Dermis microvascular lymphatic vessel endothelial cell (primary cell): ENCODE measurements at places on chromosomes 5 and 9.

DNA sequence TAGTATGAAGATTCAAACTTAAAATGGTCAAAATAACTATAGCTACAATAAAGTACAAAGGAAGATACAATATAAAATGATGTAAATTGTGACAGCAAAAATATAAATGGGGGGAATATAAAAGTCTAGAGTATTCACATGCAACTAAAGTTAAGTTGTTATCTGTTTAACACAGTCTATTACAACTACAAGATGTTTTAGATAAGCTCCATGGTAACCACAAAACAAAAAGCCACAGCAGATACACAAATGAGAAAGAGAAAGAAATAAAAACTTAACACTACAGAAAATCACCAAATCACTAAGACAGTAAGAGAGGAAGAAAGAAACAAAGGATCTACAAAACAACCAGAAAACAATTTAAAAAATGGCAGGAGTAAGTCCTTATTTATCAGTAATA, 17.0 kb upstream of the SH3TC2 start:
- DNase-seq: no peak

DNA sequence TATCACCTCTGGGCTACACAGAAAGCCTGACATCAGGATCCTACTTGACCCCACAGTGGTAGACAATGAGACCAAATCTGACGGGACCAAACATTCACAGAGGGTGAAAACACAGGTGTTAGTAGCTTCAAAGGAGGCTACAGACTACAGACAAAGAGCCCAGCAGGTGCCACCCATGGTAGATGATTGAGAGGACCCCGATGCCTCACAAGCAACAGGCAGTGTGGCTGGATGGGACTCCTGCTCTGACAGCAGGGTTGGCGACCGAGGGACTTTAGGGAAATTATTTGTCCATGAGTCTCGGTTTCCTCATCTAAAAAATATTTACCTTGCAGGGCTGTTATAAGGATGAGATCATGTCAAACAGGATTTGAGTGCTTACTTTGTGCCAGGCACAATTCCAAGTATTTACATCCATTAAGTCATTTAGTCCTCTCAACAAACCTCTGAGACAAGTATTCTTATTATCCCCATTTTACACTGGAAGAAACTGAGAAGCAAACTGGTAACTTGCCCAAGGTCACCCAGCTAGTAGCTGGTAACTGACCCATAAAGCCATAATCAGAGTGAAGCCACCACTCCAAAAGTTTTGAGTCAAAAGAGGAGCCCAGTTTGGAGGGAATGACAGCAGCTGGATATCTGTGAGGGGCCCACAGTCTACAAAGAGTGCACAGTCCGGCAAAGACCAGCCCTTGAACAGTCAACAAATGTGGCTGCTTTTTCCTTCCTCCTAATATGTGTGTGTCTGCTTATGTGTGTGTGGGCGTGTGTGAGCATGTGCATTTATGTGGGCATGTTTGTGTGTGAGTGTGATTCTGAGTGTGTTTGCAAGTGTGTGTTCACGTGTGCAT, 502.0 kb downstream of the BNC2 start:
- no peak for DNase-seq

DNA sequence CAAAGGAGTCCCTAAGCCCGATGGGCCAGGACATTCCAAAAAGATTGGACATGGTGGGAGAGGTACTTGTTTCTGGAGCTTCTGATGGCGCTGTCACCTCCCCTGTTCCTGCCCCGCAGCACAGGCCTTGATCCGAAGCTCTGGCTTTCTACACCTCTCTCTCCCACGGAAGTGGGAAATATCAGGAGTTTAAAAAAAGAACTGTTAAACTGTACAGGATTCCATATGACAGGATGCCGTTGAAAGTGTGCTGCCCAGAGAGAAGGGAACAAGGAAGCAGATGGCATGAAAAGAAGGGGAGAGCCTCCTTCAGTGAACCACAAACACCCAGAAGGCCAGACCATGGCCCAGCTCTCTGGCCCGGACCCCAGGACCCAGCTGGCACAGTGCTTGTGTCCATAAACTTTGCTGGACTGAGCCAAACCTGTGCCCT, 26.8 kb upstream of the SLC2A8 start:
- DNase-seq: no peak

GRCh38 chr5:96870094-96871026, 5.9 kb upstream of the ERAP2 start:
- no peak for DNase-seq

GRCh38 chr9:10268531-10269485, 344.0 kb downstream of the PTPRD start:
- peak; percentile 12 for DNase-seq

- DNase-seq: no peak
These were observed 6.2 kb upstream of the PTCH1 start for GRCh38 chr9:95522871-95523370.

- DNase-seq: peak; percentile 44
These were observed 16.8 kb downstream of the KDM3B start for GRCh38 chr5:138369261-138369660.

DNA sequence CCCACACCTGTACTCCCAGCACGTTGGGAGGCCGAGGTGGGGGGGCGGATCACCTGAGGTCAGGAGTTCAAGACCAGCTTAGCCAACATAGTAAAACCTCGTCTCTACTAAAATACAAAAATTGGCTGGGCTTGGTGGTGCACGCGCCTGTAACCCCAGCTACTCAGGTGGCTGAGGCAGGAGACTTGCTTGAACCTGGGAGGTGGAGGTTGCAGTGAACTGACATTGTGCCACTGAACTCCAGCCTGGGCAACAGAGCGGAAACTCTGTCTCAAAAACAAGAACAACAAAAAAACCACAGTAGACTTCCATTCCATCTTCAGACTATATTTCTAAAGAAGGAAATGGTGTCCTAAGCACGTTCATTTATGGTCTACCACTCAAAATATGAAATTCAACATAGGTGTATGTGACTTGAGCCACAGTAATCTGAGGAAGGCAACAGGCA, 14.2 kb upstream of the SERINC5 start:
- no peak for DNase-seq
